ENCODE measurements at places on chromosomes 12 and 14.

GRCh38 chr14:44803239-44803905 is 158.4 kb downstream of the KLHL28 start:
- no peak for DNase-seq

DNA sequence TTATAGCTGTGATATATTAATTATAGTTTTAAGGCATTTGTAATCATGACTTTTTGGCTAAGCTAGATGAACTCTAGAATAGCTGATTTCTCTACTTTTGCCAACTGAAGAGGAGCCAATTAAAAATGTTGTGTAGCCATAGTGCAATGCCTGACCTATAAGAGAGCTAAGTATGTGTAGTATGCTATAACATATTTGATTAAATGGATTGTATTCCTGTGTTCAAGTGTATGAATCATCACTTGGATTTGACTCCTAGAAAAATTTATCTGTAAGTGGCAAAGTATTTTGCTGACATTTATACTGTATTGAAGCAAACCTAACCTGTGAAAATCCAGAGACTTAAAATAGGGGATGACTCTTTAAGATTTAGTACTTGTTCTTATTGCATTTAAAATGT is 34.2 kb downstream of the PCNX4 start:
- DNase-seq = no peak

GRCh38 chr14:24080888-24081738 is 9.8 kb downstream of the CPNE6 start:
- peak; percentile 58 for DNase-seq

DNA sequence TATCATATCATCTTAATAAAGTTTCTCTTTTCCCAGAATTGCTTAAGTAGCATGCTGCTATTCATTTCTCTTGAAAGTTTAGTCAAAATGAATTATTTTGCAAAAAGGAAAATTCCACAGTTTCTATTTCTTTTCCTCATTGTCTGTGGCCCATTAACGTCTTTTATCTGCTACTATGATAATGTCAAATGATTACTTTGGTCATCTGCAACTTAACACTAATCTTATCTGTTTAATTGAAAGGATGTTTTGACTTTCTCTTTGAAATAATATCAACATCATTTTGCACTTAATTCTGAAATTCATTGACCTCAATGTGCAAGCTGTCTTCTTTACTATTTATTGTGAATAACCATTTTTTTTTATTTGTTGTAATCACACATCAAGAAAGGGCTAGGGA is 146.5 kb upstream of the SLCO1C1 start:
- DNase-seq = no peak

DNA sequence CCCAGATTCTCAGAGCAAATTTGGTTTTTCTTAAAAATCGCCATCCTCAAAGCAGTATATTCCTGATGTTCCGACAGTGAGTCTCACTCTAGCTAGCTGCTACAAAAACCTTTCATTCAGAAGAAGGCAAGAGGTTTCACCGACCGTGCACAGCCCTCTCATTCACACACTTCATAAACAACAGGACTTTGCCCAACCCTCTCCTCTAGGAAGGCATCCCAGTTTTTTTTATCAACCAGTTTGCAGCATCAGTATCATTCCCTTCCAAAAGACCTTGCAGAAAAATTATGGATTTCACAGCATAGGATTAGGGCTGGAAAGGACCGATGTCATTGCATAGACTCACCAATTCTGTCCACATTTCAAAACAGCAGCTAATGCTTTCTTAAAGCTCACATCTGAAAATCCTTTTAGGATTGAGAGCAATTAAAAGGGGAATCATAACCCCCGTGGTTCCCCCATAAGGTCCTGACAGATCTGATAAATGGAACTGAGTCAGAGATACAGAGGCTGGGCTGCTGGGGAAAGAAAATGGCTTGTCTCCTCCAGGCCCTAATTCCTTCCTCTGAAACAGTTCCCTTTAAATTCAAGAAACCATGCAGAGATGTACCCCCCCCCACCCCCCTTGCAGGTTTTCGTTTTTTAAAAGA is 597 bp downstream of the SVOP start:
- no peak for DNase-seq

DNA sequence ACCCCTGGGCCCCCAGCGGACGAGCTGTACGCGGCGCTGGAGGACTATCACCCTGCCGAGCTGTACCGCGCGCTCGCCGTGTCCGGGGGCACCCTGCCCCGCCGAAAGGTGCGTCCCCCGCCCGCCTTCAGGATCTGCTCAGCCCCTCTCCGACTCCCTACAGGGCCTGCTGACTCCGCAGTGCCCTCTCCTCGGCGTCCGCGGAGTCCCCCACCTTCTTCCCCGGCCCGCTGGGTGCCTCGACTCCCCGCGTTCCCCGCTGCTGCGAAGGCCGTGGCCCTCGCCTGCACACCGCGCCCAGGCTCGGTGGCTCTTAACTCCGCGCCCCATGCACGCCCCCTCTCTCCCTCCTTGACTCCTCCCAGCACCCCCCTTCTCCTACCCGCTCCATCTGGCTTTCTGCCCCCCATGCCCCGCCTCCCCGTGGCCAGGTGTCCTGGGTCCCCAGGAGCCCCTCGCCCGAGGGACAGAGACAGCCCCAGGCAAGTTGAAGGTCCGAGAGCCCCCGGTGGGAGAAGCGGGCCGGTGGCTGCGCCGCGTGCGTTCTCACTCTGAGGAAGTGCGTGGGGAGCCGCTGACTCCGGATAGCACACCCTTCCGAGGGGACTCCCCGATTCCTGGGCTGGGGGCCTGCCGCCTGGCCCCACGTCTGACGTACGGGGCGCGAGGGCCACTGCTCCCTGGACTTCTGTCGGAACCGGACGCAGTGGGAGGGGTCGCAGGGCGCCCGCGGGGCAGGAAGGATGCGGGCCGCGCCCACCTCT is 594 bp downstream of the TAMALIN start:
- DNase-seq = peak; percentile 43

- DNase-seq = no peak
Observed at GRCh38 chr14:101215266-101215665, 311.7 kb upstream of the RTL1 start.

DNA sequence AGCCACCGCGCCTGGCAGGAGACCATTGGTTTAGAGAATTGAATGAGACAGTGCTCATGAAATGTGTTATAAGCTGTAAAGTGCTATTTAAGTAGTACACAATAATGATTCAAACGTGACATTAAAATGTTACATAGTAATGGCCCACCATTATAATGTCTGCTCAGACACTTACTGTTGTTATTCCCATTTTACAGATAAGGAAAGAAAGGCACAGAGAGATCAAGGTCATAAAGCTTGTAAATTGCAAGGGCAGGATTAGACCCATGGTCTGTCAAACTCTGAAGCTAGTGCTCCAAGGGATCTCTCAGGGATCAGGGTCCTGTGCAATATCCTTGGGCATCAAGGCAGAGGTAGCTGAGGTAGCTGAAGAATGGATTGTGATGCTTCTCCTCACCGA is 6.2 kb downstream of the ACSM4 start:
- no peak for DNase-seq

DNA sequence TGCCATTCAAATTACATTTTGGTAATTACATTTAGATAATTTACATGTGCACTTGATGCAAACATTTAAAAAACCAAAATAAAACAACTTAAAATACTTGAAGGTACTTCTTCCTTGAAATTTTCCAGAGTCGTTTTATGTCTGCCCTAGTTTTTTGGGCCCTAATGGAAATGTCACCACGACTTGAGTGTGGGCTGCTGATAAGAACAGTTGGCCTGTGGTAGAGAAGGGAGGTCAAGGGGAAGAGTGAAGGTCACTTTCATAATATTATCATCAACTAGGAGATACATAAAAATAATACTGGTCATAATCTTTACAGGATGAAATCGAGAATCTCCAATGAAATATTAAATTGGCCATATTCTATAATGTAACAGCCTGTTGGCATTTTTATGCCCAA is 23.1 kb downstream of the ZDHHC17 start:
- DNase-seq = no peak

DNA sequence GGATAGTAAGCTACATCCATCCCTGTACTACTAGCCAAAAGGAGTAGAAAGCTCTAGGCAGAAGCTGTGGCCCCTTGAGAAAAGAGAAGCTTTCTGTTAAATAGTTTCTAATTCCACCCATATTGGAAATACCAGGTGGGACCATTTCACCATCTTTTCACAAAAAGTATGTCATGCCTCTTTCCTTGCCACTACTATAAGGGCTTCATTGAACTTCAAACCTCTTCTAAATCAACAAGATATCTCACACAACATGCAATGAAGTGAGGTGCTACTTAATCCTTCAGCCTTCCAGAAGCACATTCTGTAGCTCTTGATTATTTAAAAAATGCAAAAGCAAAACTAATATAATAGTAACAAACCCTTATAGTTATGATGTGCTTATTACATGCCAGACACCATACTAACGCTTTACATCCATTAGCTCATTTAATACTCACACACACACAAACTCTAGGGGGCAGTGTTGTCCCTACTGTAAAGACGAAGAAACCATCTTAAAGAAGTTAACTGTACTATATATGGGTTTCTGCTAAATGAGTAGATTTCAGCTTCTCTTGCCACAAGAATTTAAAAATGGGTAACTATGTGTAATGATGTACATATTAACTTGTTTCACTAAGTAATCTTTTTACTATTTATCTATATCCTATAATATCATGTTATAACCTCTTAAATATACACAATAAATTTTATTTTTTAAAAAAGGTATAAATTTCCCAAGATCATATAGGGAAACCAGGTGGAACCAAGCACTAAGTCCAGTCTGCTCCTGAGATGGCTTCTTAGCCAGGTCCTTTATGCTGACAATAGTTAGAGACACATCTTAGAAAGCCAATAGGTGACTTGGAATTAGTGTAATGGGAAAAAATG is 124.4 kb downstream of the RPS29 start:
- DNase-seq = peak; percentile 5

DNA sequence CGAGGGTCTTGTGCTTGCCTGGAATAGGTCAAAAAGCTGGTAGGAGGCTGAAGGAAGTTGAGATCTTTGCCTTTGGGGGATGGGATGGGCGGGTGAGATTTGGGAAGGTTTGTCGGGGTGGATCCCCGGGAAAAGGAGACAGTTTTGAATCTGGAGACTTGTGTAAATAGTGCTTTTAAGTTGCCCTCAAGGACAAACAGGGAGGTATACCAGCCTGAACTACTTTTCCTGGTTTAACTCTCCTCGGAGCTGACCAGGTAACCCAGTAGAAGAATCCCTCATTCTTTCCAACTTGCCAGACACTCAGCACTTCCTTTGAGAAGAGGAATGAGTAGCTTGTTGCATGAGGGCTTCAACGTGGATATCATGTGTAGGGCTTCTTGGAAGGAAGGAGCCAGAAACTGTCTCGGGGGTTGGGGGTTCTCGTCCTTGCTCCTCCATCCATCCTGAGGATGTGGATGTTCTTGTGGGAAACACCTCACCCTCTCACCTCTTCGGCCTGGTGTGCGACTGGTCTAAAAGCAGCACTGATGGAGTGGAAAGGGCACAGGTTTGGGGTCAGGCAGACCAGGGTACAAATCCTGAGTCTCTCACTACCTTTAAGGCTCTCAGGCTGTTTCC is 1.9 kb downstream of the TEAD4 start:
- DNase-seq = no peak

GRCh38 chr14:95530473-95531276 is 4.2 kb upstream of the GLRX5 start:
- no peak for DNase-seq

- no peak for DNase-seq
Observed at GRCh38 chr12:46184798-46185595, 83.8 kb downstream of the SLC38A1 start.

GRCh38 chr14:95025218-95025617 is 132.1 kb downstream of the DICER1 start:
- no peak for DNase-seq

DNA sequence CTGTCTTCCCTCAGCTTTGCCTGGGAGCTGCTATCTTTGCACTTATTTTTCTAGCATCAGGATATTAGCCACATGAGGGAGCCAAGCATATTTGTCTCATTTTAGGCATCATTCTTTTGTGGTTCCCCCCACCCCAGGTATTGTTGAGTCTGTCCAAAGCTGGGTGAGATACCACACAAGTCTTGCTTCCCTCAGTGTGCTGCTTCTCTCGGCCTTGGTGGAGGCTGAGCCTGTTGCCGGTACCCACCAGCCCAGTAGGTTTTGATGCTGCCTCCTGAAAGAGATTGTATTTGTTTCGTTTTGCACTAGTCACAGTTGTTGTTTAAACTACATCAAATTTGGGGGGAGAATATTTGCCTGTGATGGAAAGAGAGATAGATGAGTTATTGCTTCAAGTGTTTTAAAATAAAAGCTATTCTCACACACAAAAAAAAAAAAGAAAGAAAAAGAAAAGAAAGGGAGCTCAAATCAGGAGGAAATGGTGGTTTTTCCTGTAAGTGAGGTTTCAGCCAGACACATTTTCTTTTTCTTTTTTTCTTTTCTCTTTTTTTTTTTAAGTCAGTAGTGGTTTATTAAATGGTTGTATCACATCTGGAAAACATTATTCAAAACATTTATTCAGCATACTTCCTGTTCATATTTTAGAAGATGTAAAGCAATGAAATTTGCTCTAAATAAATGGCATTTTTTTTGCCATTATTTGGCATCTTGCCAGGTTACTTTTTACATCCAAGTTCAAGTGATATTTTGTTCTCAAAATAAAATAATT is 58.5 kb downstream of the SLC4A8 start:
- DNase-seq = no peak

- DNase-seq = no peak
Observed at GRCh38 chr12:105600911-105601545, 270.5 kb downstream of the C12orf75 start.

- no peak for DNase-seq
Observed at GRCh38 chr12:15710860-15711510, 78.2 kb downstream of the EPS8 start.

DNA sequence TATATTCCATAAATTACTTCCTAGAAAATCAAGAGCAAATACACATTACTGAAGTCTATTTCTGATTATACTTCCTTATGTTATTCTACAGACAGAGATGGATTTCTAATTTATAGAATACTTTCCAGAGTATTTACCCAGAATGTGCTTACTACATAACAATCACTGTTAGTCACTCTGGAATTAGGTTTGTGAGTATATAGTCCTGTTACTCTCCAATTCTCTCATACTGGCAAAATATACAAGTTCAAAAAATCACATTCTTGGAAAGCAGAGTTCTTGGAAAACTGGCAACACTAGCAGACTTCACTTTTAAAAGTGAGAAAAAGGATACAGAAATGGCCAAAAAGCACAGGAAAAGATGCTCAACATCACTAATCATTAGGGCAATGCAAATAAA is 7.3 kb downstream of the PPP2R5E start:
- no peak for DNase-seq

GRCh38 chr14:95496690-95497259 is 19.7 kb downstream of the SYNE3 start:
- DNase-seq = no peak
